MCF 10A (cell line): ENCODE measurements at places on chromosomes 2 and 18. TPM values are rescaled to one million over a fixed set of nuclear protein-coding genes. Genes with fewer than 3 reads are reported as not detected.

LIMS4 gene
- total RNA-seq = 1.5 and 1.7 TPM in 2 replicates

DNA sequence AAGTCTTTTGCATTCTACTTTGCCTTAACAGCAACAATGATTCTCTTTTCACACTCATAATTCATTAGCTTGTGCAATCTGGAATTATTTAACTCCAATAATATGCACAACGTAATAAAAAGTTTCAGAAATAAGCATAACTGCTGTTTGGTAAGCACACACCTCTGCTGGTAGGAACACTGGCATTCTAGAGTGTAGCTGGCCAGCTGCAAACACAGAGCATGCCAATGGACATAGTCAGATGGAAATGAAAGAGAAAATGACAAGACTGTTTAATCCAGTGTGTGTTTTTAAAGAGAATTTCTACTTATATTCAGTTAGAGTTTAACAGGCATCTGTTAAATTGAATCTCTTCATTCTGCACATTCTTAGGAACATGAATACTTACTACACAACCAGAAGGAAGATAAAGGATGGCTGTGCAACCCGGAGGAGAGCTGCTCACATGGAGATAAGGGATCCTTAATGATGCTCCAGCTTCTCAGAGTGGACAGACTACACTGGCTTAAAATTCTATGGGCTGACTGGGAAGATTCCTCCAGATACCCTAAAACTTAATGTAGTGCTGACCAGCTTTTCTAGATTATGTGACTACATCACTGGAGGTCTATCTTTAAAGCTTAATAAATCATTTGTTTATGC is 94.6 kb upstream of the CHAC2 start:
- H3K4me3 ChIP-seq = no peak overlapping the region
- no peak for DNase-seq
- H3K27me3 ChIP-seq = no peaks in the 10 kb centered on the region
- peak overlapping the region; percentile 66 for H3K27ac ChIP-seq
- H3K4me1 ChIP-seq = peaks cover 6% of the 10 kb centered on the region

- no peak overlapping the region for H3K27ac ChIP-seq
- H3K4me3 ChIP-seq = no peak overlapping the region
- H3K4me1 ChIP-seq = peaks cover 4% of the 10 kb centered on the region
Measured at GRCh38 chr2:11705063-11705462, 35.1 kb upstream of the NTSR2 start.

- no peak for DNase-seq
- no peak overlapping the region for H3K4me3 ChIP-seq
- H3K4me1 ChIP-seq = peaks cover 54% of the 10 kb centered on the region
- H3K27me3 ChIP-seq = no peaks in the 10 kb centered on the region
- peak overlapping the region; percentile 27 for H3K27ac ChIP-seq
Measured at GRCh38 chr2:237697586-237698357, 70.4 kb downstream of the LRRFIP1 start.

- no peaks in the 10 kb centered on the region for H3K36me3 ChIP-seq
- no peaks in the 10 kb centered on the region for H3K4me1 ChIP-seq
- peak overlapping the region; percentile 62 for H3K27ac ChIP-seq
- H3K27me3 ChIP-seq = no peaks in the 10 kb centered on the region
- peak overlapping the region; percentile 30 for H3K4me3 ChIP-seq
- no peak for DNase-seq
Measured at GRCh38 chr2:189379287-189379630, 62.0 kb upstream of the WDR75 start.

- H3K27me3 ChIP-seq = no peaks in the 10 kb centered on the region
- H3K4me3 ChIP-seq = no peak overlapping the region
- peak overlapping the region; percentile 31 for H3K27ac ChIP-seq
- H3K4me1 ChIP-seq = peaks cover 16% of the 10 kb centered on the region
- no peak for DNase-seq
Measured at GRCh38 chr18:77119851-77120491, 12.6 kb downstream of the MBP start.

GRCh38 chr2:130245976-130246375 is 47.7 kb upstream of the TUBA3E start:
- H3K36me3 ChIP-seq = no peaks in the 10 kb centered on the region
- H3K4me3 ChIP-seq = no peak overlapping the region
- peaks cover 3% of the 10 kb centered on the region for H3K4me1 ChIP-seq
- H3K27ac ChIP-seq = no peak overlapping the region
- DNase-seq = no peak

DNA sequence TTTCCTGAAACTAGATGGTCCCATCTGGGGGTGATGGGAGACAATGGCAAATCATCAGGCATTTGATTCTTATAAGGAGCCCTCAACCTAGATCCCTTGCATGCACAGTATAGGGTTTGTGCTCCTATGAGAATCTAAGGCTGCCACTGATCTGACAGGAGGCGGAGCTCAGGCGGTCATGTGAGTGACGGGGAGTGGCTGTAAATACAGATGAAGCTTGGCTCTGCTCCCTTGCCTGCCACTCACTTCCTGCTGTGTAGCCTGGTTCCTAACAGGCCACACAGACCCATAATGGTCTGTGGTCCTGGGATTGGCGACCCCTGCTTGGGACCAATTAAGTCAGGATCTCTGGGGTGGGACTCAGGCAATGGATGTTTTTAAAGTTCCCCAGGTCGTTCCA is 293.4 kb downstream of the ZNF521 start:
- no peaks in the 10 kb centered on the region for H3K27me3 ChIP-seq
- no peak overlapping the region for H3K4me3 ChIP-seq
- H3K36me3 ChIP-seq = no peaks in the 10 kb centered on the region
- no peak for DNase-seq
- no peaks in the 10 kb centered on the region for H3K4me1 ChIP-seq
- H3K27ac ChIP-seq = no peak overlapping the region

GRCh38 chr2:7527165-7527722 is 610.0 kb downstream of the RNF144A start:
- H3K4me3 ChIP-seq = no peak overlapping the region
- no peaks in the 10 kb centered on the region for H3K4me1 ChIP-seq
- H3K27me3 ChIP-seq = no peaks in the 10 kb centered on the region
- H3K36me3 ChIP-seq = peaks cover 5% of the 10 kb centered on the region
- no peak overlapping the region for H3K27ac ChIP-seq
- no peak for DNase-seq

KHK gene
- 1.7 and 2.6 TPM in 2 replicates for total RNA-seq

DNA sequence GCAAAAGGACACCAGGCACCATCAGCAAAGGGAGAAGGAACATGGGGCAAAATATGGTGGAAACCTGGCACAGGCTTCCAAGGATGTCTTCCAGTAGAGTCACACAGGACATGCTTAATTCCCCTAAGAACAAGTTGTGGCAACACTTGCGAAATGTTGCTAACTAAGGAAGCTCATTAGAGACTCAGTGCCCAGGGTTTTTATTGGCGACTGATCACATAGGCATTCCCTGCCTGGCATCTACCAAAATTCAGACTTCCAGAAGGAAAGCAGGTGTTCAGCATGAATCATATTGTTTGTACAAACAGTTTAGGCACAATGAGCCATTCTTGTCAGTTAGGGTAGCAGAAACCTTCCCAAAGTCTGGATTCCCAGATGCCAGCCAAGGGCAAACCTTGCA is 25.7 kb downstream of the SLC4A1AP start:
- H3K27ac ChIP-seq = no peak overlapping the region
- H3K4me3 ChIP-seq = no peak overlapping the region
- H3K27me3 ChIP-seq = no peaks in the 10 kb centered on the region
- peaks cover 60% of the 10 kb centered on the region for H3K36me3 ChIP-seq

- no peaks in the 10 kb centered on the region for H3K4me1 ChIP-seq
- H3K27me3 ChIP-seq = peaks cover 22% of the 10 kb centered on the region
- no peak overlapping the region for H3K27ac ChIP-seq
- peaks cover 8% of the 10 kb centered on the region for H3K36me3 ChIP-seq
- DNase-seq = no peak
Measured at GRCh38 chr2:1446301-1446700, 33.0 kb downstream of the TPO start.

RTP5 gene
- not detected in 2 replicates for total RNA-seq

GRCh38 chr2:110146183-110146944 is 30.7 kb upstream of the MALL start:
- H3K4me1 ChIP-seq = peaks cover 17% of the 10 kb centered on the region
- no peak overlapping the region for H3K4me3 ChIP-seq
- H3K27me3 ChIP-seq = no peaks in the 10 kb centered on the region
- no peak for DNase-seq

DNA sequence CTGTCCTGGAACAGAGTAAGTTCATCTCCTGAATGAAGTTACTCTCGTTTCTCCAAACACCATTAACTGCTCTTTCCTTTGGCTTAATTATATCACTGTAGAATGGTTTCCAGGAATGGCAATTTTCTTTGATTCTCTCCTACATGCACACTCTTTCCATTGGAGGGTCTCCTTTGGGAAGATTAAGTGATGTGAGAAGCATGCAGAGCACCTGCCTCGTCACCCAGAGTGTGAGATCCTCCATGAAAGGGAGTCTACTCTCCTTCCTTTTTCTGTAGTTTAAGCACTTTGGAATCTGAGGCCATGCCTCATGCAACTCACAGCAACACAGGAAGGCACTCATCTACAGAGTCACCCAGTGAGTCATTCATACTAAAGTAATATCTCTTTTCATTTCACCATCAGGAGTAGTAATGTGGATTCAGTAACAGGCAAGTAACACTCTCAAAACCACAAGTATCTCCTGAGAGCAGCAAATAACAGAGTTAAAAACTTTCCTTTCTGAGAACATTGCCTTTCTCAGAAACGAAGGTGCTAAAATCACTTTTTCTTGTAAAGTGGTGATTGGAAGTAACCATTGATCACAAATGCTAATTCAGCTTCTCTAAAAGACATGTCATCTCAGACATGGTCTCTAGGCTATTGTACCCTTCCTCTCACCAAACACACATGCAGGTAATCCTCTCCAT is 52.8 kb upstream of the IL1RL1 start:
- peak; percentile 73 for DNase-seq
- H3K27ac ChIP-seq = peak overlapping the region; percentile 99
- no peaks in the 10 kb centered on the region for H3K27me3 ChIP-seq
- H3K4me1 ChIP-seq = peaks cover 13% of the 10 kb centered on the region

DNA sequence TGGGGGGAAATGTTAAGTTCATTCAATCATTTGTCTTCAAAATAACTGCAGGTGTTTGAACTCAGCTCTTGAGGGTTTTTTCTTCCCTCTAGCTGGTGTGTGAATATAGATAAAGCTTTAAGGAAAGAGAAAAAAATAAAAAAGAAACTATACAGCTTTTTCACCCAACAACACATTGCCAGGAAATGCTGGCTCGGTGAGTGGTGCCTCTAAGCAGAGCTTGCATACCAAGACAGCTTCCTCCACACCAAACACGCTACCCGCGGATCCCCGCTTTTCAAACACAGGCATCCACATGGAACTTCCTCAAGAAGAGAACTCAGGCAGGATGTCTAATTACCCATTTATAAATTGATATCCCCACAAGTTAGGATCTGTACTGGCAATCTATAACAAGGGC is 69.8 kb upstream of the TANK start:
- no peaks in the 10 kb centered on the region for H3K36me3 ChIP-seq
- H3K4me1 ChIP-seq = no peaks in the 10 kb centered on the region
- H3K4me3 ChIP-seq = no peak overlapping the region
- DNase-seq = no peak
- no peaks in the 10 kb centered on the region for H3K27me3 ChIP-seq

NRP2 gene
- 6.7 and 10.3 TPM in 2 replicates for total RNA-seq

QPCT gene
- total RNA-seq = not detected in 2 replicates
